KG1 (cell line): ENCODE measurements at places on chromosomes 7 and 10.

- no peak for DNase-seq
Observed at GRCh38 chr7:22718911-22719420, 8.0 kb upstream of the IL6 start.

GRCh38 chr10:58164517-58164916, 103.2 kb downstream of the IPMK start:
- DNase-seq, result no peak

DNA sequence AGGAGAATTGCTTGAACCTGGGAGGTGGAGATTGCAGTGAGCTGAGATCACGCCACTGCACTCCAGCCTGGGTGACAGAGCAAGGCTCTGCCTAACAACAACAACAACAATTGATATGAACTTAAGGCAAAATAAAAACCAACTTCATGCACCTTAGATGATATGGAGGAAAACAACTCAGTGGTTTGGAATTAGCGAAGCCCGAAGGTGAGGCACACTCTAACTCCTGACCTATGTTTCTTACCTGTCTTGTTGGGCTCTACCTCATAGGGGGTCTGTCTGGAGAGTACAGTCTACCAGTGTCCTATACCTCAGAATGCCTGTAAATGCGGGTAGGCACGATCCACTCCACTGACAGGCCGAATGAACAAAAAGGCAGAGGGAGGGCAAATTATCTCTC, 24.3 kb upstream of the COBL start:
- no peak for DNase-seq

GRCh38 chr7:84913731-84914130, 273.1 kb downstream of the SEMA3D start:
- no peak for DNase-seq

GRCh38 chr10:22322641-22323160, 1.8 kb downstream of the BMI1 start:
- no peak for DNase-seq
